ENCODE measurements at places on chromosomes 4 and X.

GRCh38 chr4:79922011-79922410, 151.0 kb downstream of the ANTXR2 start:
- no peak for DNase-seq

DNA sequence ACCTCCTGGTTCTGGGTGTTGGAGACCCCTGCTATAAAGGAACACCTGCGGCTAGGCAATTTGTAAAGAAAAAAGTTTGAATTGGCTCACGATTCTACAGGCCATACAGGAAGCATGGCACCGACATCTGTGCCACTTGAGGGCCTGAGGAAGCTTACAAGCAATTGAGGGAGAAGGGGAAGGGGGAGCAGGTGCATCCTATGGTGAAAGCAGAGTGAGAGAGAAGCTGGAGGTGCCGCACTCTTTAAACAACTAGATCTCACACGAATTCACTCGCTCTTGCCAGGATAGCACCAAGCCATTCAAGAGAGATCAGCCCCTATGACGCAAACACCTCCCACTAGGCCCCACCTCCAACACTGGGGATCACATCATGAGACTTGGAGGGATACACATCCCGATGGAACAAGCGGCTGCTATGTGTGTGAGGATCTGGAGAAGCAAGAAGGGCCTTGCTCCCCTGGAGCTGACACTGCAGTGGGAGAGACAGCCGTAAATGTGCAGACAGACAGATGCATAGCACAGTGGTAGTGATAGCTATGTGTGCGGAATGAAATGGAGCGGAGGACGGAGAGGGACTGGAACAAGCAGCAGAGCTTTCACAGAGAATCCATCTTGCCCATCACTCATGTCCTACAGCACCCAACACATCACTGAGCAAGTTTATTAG, 60.7 kb upstream of the HELT start:
- no peak for DNase-seq

DNA sequence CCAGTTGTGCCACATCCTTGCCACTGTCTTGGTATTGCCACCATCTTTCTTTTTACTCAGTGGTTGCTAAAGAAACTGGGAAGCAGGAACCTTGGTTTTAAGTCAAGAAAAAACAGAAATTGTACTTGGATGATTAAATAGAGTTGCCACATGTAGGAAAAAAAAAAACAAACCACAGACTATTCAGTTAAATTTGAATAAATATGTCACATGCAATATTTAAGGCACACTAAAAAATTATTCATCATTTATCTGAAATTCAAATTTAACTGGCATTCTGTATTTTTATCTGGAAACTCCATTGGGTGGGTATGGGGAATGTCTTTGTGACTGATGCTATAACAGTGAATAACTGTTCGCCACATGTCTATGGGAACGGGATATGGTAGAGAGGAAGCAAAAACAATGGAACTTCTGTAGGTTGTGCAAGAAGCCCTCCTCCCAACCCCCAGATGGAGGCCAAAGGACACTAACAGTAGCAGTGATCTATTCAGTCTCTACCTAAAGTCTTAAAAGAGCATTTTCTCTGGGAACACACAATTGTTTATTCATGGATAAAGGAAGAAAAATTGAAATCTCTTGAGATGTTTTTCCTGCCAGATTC, 57.0 kb upstream of the PLAC8 start:
- no peak for DNase-seq

DNA sequence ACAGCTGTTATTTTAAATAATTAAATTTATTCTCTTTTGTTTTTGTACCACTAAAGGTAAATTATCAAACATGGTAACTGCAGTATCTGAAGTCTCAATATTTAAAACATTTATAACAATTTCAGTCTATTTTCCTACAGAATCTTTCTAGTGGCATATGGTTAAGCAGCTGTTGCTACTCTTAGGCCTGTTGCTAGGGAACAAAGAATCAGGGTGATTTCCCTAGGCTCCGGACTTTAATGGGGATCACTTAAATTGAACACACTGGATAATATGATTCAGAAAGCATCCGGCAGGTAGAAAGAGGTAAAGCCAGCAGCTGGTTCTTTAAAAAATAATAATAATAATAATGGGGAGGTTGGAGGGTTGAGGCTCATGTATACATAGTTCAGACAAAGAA, 17.6 kb downstream of the FBXO8 start:
- no peak for DNase-seq

- DNase-seq, result peak; percentile 26
Observed at GRCh38 chrX:10387011-10387410, 230.2 kb downstream of the CLCN4 start.

- DNase-seq, result no peak
Observed at GRCh38 chrX:48919360-48919841, 577 bp upstream of the PIM2 start.

DNA sequence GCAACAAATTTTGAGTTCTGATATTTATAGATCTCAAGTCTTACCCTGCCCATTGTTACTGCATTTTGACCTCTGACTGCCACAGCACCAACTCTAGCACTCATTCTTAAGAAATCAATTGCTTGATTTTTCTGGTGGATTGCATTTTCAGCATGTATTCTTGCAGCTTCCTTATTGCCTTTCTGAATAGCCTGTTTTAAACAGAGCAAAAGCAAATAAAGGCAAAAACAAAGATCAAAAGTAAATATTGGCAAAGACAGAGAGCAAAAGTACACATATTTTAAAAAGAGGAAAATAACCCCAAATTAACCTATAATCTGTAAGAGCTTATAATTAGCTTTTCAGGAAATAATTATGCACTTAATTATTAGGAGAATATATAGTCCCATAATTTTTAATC, 129.4 kb upstream of the TENT5D start:
- DNase-seq, result no peak

DNA sequence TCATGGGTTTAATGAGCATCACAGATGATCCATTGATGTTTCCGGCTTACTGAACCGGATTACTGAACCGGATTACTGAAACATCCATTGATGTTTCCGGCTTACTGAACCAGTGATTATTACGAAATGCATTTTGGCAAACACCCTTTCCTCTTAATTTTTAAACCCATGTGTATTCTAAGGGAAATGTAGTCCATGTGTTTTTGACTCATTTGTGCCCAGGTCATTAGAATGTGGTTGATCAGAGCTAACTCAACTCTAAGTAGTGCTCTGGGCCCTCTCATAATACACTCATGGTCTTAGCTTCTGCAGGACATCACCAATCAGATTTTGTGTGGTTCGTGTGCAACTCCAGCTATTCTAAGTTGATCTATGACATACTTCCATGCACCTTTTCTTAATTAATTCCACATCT, 141.6 kb downstream of the SPATA18 start:
- peak; percentile 94 for DNase-seq

- DNase-seq, result peak; percentile 16
Observed at GRCh38 chr4:133147921-133148689, 989 bp upstream of the PCDH10 start.

DNA sequence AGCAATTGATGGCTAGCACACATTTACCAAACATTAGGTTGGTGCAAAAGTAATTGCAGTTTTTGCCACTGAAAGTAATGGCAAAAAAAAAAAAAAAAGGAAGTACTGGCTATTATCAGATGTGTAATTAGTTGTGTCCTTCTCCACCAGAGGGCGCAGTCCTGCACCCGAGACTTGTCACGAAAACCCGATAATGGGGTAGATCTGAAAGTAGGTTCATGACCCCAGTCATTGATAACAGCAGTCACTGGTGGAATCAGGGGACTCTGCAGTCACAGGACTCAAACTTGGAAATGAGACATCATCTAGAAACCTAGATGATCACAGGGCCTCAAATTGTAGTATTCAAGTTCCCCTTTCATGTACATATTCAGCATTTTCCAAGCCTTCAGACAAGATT, 13.1 kb upstream of the ACOT9 start:
- peak; percentile 57 for DNase-seq

DNA sequence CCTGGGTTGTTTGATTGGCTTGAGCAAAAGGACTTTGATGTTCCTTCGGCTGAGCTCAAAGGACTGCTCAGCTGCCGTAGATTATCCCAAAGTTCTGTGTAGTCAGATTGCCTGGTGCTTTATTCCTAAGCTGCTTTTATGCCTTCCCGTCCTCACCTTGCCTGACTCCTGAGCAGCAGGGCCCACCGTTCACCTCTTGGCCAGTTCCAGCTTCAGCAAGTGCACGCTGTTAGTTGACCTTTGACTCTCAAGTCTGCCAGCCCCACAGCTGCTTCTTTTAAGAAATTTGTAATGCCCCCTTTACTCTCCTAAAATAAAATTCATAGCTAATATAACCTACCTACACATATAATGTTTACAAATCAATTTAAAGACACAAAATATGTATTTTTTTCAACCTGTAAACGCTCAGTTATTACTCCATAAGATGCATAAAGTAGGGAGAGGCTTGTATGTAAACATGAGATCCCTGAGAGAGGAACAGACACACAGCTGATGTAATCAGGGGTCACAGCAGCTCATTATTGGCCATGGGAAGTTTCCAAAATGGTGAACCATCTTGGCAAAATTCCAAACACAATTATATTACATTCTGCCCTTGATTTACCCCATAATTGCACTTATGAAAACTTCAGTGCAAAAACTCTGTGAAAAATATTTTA, 28.6 kb downstream of the UCHL1 start:
- no peak for DNase-seq

GRCh38 chrX:119041175-119041574, 31.6 kb upstream of the CT47C1 start:
- peak; percentile 79 for DNase-seq

- DNase-seq, result peak; percentile 44
Observed at GRCh38 chr4:3010998-3011397, 47.6 kb downstream of the GRK4 start.

DNA sequence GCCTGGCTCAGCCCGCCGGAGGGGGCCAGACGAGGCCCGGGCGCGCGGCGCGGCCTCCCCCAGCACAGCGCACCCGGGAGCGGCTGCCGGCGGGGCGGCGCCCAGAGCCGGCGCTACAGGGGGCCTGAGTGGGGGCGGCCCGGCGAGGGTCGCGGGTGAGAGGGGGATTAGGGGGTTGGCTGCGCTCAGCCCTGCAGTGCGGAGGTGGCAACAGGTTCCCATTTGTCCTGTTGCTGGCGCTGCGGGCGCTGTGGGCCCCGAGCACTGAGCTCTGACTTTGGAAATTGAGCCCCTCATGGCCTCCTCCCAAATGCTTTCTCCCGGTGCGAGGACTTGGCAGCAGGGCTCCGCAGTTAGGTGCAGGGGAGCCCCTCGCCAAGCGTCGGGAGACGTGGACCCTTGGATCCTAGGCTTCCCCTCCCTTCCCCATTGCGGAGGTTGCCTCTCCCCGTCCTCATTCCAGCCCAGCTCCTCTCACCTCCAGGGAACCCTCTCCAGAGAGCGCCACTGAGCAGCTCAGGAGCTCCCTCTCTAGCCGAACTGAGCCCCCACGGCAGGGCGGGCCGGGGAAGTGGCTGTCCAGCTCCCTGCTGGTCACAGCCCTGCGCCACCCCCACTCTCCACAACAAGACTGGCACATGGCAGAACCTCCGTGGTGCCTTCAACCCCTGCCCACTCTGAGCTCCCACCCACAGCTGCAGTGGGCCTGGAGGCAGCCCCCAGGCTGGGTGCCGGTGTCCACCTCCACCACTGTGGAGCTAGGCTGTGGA, 2.5 kb upstream of the DUSP9 start:
- DNase-seq, result no peak

- no peak for DNase-seq
Observed at GRCh38 chrX:15464704-15465103, 28.4 kb downstream of the PIR start.

DNA sequence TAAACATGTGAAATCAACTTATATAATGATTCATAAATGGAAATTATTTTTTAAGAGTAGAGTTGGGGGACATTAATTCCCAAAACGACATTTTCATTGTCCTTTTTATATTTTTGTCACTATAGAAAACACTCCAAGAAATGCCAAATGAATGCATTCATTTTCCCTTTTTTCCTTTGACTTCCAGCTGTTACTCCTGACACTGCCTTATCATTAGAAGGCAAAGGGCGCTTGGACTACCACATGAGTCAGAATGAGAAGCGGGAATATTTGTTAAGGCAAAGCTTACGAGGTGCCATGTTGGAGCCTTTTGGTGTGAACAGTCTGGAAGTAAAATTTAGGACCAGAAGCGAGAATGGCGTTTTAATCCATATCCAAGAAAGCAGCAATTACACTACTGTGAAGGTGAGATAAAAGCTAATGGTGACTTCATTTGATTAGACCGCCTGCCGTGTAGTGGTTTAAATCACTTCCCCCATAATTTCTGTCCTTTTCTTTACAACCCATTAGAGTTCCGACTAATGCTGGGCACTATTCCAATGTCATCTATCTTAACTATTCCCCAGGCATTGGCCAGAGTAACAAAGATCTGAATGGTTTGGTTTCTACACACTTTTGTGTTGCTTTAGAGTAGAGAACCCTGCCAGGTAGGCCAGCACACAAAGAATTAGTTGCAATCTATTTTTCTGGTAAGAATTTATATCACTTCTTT, 166.7 kb downstream of the FAT4 start:
- no peak for DNase-seq

DNA sequence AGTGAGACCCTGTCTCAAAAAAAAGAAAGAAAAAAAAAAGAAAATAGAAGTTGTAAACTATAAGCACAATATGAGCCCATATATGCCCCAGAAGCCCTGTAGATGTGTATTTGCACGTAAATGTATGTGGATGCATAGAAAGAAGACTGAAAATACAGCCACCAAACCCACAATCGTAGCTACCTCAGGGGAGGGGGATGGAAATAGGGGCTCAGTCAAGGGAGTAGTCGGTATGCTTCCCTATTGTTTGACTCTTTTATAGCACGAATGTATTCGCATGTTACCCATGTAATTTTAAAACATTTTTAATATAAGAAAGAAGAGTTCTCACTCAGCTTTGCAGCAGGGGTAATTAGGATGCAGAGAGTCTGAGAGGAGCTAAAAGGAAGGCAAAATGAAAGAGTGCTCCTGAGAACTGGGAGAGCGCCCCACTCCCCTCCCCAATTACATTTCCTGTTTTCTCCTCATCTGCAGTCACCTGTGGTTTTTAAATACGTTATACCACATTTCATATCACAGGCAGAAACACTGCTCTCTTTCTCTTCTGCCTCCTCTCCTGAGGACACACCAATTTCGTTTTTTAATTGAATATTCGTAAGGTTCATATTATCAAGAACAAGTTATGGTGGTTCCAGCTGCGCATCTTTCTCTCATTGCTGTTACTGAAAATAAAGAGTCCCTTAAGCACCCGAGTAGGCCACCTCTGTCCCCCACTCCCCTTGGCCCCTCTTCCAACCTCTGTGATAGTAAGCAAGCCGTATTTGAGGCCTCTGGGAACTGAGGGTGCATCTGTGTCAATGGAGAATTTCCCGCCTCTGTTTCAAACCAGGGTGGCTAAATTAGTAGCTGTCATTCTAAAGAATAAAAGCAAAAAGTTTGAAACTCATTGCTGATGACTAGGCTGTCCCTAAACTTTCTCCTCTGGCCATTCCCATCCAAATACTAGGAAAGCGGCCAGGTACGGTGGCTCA, 10.7 kb downstream of the SEPTIN6 start:
- DNase-seq, result no peak

GRCh38 chrX:150429594-150429993, 66.5 kb downstream of the MAMLD1 start:
- peak; percentile 50 for DNase-seq

Measured in kidney tubule cell (primary cell).